ENCODE measurements at places on chromosomes 12 and 14.

DNA sequence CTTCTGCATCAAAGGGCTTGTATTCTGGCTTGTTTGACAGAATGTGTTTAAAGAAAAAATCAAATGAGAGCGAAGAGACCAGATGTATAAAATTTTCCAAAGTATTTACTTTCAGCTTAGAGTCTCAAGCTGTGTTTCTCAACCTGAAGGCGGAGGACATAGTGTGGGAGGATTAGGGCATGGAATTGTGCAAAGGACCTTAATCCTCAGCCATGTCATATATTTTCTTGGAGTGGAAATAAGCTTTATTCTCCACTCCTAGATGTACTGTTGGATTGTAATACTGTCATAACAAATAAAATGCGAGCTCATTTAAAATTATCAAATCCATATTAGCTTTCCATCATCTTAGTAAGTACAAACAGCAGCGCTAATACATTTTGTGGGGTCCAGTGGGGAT, 154.0 kb downstream of the PAH start:
- DNase-seq: no peak

DNA sequence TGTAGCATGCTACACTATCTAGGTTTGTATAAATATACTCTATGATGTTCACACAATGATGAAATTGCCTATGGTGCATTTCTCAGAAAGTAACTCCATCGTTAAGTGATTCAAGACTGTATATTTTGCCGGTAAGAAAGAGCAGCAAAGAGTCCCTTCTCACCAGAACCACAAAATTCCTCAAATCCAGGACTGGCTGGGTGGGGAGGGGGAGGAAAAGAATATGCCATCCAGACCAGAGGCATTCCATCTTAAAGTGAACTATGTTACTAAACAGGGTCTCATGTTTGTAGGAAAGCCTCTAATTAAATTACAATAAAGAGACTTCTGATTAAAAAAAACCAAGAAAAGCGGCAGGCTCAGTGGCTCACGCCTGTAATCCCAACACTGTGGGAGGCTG, 11.5 kb downstream of the UBE2N start:
- no peak for DNase-seq

DNA sequence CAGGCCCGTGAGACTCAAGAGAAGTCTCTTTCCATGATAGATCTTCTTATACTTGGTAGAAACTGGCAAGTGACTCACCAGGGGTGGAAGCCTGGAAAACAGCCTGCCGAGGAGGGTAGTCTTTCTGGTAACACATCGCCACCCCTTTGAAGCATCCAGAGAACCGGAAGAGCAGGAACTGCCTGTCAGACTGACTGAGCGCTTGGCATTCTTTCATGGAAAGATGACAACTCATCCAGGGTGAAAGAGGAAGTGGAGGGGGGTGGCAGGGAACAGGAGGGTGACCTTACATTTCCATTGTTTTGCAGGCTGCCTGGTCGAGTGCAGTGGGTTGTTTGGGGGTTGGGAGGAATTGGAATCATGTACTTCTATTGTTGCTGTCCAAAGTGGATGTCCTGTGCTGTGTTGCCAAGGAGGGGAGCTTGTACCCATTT, 34.5 kb downstream of the PRKCH start:
- no peak for DNase-seq

DNA sequence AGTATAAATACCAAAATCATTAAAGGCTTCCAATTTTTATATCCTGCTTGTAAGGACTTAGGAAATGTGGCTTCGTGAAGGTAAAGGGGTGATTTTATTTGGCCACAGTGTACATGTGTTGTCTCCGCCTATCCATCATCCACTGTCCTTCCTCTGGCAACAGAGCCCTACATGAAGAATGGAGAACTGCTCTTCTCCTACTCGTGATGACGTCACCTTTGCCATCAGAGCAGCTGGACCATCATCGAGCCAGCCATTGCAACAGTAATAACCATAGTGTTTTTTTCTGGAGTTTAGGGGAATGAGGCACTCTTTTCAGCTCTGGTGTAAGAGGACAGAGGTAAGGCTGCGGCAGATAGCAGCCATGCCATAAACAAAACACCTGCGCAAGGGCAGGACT, 19.2 kb downstream of the ITPR2 start:
- no peak for DNase-seq

DNA sequence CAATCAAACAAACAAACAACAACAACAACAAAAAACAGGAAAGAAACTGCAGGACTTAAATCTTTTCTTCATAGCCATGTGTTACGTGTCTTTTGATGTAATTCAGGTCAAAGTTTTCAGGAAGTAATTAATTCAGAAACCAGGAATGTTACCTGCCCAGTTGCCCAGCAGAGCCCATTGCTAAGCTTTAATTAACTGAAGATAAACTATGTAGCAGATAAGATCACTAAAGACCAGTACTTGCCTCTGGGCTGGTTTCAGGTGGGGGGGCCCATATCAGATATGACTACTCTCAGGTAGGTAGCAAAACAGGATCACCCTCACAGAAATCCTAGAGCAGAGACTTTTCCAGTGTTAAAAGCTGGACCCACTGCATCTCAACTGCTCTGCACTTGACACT, 69.2 kb downstream of the LIN7A start:
- DNase-seq: no peak

DNA sequence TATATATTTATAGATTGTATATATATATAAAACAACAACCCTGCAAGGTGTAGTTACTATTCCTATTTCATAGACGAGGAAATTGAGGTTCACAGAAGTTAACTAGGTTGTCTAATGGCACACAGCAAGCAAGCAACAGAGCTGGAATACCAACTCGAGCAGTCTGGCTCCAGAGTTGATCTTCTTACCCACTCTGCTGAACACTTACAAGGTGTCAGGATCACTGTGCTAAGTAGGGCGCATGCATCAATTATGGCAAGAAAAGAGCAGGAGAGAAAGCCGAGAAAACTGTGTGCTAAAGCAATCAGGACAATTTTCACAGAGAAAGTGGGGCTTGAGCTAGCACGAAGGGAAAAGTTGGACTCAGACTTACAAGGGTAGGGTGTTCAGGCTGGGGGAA, 15.9 kb upstream of the ARMH4 start:
- DNase-seq: no peak

DNA sequence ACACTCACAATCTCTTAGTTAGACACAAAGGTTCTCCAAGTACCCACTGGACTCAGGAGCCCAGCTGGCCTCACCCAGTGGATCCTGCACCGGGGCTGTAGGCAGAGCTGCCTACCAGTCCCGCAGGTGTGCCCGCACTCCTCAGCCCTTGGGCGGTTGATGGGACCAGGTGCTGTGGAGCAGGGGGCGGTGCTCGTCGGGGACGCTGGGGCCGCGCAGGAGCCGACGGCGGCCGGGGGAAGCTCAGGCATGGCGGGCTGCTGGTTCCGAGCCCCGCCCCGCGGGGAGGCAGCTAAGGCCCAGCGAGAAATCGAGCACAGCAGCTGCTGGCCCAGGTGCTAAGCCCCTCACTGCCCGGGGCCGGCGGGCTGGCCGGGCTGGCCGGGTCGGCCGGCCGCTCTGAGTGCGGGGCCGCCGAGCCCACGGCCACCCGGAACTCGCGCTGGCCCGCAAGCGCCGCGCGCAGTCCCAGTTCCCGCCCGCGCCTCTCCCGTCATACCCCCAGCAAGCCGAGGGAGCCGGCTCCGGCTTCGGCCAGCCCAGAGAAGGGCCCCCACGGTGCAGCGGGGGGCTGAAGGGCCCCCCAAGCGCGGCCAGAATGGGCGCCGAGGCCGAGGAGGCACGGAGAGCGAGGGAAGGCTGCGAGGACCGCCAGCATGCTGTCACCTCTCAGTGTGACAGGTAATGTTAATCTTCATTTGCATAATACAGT, 506.8 kb downstream of the LRFN5 start:
- no peak for DNase-seq

GRCh38 chr14:102508410-102508773, 1.2 kb downstream of the ANKRD9 start:
- DNase-seq: no peak

DNA sequence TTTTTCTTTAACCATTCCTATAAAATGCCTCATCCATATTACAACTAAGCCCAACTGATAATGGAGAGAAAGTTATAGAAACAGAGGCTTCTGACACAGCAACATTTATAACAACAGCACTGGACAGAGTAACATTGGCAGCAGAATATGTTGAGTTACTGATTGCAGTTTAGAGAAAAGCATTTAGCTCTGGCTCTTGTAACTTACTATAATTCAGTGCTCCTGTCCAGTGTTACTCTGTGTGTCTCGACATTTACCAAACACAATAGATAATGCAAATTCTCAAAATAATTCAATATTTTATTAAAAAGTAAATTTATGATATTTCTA, 356.1 kb downstream of the CEP128 start:
- DNase-seq: no peak

GRCh38 chr14:74346341-74346740, 1.9 kb upstream of the VRTN start:
- DNase-seq: no peak

DNA sequence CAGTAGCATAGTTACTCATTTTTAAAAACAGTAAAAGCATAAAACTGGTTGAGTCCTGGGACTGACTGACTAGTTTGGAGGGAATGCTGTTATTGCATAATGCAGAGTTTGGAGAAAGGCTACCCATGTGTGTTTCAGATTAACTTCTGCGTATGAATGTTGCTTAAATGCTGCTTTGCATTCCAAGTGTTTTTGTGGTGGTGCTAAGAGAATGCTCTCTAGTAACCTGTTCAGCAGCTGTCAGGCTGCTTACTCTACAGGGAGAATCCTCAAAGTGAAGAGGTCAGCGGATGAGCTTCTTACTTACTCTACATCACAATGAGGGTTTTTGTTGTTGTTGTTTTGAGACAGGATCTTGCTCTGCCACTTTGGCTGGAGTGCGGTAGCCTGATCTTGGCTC, 4.3 kb downstream of the DLST start:
- peak; percentile 82 for DNase-seq

GRCh38 chr12:132245521-132246101, 83.8 kb downstream of the GALNT9 start:
- no peak for DNase-seq
